CD4-positive, alpha-beta T cell treated with Interferon alpha-2 for 1 hour (primary cell): ENCODE measurements at places on chromosomes 3 and 15.
A peak's percentile ranks its signal among the peaks of the same experiment; 100 is the strongest.

- DNase-seq: no peak
These were observed 27.0 kb upstream of the ANKDD1A start for GRCh38 chr15:64884679-64885078.

DNA sequence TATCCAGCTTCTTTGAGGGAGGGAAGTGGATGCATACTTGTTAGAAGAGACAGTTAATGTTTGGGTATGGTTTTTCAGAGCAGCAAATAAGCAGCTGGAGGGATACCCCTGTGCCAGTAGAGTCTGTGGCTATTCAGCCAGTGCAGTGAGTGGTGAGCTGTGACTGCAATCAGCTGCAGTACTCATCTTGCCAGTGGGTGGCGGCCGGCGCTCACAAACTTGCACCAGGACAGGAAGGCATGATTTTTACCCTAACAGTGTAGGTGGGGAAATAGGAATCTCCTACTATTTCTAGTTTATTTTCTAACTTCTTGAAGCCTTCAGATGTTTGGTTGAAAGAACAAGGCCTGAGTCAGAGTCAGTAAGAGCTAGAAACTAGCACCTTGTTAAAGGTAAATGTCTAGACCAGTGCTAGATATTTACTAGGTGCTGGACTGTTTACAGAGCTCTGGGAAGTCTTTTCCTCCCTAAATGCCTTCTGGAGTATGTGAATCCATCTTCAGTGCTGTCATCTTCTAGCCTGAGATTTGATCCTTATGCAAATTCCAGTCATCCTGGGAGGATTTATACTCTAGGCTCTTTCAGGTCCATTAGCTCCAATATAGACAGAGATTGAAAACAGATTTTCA, 23.6 kb downstream of the TIMP4 start:
- peak; percentile 57 for DNase-seq

DNA sequence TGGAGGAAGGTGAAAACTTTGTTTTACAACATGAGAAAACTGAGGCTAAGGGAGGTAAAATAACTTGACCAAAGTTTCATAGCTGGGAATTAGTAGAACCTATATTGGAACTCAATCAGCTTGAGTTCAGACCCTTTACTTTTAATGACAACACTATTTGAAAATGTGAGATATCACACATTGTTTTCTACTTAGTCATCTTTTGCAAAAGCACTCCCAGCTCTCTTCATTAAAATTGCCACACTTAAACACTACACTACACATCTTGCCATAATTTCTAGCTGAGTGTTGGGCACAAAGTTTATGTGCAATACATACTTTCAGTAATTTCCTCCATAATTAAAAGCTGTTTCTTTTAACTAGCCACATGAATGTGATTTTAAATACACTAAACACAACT, 230.4 kb upstream of the DCBLD2 start:
- no peak for DNase-seq

DNA sequence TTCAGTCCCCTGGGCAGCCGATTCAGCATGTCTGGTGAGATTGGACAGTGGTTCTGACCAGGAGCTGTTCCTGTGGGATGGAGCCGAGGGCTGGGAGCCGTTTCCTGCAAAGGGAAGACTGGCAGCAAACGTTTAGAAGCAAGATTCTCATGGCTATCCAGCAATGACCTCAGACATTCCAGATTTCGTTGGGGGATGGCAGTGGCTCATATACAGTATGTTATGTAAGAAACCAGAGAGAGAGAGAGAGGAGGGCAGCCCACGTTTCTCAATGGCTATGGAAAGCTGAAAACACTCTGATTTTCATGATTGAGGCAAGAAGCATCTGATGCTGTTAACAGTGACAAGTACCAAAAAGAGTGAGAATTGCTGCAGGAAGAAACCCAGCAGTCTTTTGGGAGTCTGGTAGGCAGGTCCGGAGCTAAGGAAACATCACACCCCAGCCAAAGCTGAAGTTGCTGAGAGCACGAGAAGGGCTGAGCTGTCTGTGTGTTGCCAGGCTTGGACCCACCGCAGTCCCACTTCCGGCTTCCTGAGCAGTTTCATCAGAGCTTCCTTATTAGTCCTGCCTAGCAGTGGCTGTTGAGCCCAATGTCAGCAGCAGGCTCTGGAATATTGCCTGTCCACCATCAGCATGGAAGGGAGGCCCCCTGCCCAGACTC, 25.6 kb upstream of the VPS8 start:
- DNase-seq: no peak

DNA sequence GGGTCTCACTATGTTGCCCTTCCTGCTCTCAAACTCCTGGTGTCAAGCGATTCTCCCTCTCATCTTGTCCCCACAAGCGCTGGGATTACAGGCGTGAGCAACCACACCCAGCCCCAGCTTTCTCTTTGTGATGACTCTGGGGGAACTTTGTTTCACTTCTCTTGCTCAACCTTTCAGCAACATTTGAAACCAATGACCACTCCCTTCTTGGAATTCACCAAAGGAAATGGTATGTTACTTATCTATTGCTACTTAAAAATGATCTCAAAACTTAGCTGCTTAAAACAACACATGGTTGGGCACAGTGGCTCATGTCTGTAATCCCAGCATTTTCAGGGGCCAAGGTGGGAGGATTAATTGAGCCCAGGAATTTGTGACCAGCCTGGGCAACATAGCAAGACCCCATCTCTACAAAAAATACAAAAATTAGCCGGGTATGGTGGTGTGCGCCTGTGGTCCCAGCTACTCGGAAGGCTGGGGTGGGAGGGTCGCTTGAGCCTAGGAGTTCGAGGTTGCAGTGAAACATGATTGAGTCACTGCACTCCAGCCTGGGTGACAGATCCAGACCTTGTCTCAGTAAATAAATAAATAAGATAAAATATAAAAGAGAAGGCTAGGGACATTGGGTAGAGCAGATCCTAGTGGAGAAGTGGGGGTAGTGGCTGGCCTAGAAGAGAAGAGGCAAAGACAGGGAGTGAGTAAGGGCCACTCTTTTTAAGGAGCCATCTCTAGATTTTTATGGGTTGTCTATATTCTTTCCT, 10.3 kb upstream of the COPG1 start:
- DNase-seq: peak; percentile 56

DNA sequence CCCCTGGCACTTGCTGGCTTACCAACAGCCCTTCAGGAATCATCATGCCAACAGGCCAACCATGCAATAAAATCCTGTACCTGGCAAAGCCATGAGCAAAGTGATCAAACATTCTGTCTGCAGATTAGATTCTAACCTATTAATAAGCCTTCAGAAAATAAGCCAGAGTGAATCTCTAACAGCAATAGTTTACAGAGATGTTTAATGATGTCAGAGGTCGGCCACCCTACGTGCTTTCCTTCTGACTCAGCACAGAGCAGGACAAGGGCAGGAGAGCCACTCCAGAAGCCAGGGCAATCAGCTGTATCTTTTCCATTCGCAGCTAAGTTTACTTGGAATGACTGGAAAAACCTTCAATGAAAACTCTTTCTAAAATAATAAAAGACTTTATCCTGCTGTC, 13.1 kb downstream of the COL8A1 start:
- no peak for DNase-seq

DNA sequence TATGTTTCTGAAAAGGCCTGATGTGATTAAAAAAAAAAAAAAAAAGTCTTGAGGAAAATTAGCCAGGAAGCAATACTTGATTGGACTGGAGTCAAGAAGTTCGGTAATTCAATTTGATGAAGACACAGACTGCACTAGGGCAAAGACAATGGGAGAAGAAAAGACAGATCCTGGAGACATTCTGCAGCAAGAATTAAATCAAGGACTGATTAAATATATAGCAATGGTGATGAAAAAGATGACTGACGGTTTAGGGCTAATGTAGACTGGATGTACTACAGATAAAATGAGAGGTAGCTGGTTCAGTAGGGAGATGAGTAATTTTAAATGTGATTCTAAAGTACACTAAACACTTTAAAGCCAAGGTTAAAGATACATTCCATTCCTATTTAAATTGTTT, 13.8 kb downstream of the MRPL47 start:
- DNase-seq: no peak

GRCh38 chr3:50666837-50667236, 7.9 kb upstream of the DOCK3 start:
- no peak for DNase-seq

- no peak for DNase-seq
These were observed 22.8 kb downstream of the TMEM43 start for GRCh38 chr3:14147617-14148016.

- no peak for DNase-seq
These were observed 112.6 kb upstream of the ALCAM start for GRCh38 chr3:105254154-105254553.

GRCh38 chr15:38275959-38276358, 23.3 kb downstream of the SPRED1 start:
- no peak for DNase-seq

GRCh38 chr3:100606894-100607512, 2.4 kb upstream of the ADGRG7 start:
- no peak for DNase-seq

GRCh38 chr15:55627730-55628368, 39.7 kb upstream of the PYGO1 start:
- DNase-seq: no peak

GRCh38 chr3:195270079-195270816, 711 bp downstream of the XXYLT1 start:
- peak; percentile 32 for DNase-seq

DNA sequence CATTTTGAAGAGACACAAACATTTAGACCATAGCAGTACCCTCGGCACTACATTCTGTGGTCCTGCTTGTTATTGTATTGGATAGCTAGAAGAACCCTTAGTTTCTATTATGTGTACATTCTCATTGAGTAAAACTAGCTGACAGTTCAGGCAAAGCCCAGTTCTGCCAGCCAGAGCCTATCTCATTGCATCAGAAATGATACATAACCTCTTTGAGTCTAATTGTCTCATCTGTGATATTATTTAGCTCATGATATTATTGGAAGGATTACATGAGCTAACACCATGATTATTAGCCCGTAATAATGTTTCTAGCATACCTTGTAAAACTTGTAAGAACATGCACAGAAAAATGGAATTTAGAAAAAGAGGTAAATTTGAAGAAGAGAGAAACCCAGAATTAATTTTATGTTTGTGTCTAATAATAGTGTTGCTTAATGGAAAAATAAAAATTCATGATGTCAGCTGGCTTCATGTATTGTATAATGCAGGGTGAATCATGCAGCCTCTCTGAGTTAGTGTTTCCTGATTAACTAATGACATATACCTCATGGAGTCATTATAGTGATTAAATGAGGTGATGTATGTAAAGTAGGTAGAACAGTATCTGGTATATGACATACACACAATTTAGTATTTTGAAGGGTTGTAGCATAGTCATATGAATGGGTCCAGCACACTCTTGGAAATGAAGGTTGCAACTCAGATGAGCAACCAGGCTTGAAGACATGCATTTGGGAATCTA, 339.4 kb upstream of the GRM7 start:
- no peak for DNase-seq

DNA sequence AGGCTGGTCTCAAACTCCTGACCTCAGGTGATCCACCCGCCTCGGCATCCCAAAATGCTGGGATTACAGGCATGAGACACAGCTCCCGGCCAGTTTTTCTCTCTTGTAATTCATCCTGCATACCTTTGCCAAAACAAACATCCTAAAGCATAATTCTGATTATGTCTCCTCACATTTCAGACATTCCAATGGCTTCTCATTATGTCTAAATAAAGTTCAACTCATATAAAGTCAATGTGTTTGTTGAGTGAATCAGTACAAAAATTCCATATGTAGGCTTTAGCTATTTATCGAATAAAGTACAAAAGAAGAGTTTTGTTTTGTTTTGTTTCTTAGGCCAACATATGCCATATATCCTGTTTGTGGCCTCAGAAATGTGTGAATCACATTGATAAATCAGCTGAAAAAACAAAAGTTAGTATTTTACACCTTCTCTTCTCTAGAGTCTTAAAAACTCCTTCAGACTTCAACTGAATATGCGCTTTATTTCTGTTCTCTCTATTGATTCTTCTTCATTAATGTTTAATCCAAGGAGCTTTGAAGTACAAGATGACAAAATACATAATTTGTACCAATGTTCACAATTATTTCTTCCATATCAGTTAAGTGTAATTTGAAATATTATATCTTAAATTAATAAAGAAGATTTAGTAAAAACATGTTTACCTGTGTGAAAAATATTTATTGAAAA, 165.8 kb downstream of the MECOM start:
- no peak for DNase-seq

DNA sequence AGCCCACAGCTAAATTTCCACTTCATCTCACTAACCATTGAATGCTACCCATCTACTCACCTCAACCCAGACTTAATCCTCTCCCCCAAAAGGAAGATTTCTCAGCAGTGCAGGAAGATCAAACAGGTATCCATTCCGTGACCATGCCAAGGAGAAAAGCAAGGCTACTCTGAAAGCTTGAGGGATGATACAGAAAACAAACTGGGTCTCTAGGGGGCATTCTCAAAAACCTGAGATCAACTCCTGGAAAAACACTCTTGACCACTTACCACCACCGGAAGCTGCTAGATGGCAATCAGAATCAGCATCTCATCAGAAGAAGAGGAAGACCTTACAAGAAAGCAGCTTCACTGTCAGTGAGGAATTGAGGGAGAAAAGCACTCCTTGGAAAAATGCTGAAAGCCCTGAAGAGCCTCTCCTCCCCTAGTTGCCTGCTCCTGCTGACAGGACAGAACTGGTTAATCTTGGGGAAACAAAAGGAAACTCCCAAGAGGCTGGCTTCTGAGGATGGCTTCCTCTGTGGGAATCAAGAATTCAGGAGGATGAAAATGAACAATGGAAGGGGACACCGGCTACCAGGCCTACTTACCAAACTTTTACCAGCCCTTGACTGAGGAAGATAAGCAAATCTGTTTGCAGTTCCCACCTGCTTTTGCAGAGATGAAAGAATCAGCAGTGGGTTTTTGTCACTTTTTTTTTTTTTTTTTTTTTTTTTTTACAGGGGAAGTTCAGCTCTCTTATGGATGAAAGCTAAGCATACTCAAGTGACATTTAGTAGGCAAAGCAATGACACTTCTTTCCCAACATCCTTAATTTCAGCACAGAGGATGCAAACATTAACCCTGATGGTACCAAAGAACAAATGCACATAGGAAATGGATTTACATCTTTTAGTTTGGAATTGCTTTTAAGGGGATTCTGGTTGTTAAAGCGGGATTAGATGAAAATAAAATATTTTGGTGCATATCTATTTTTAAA, at the start of gene ATP8B4:
Gene ATP8B4 (minus strand): TSS at position 171 of the 978 bp plus-strand sequence. CDS start 12,267 bp downstream, outside the sequence.
- DNase-seq: no peak

DNA sequence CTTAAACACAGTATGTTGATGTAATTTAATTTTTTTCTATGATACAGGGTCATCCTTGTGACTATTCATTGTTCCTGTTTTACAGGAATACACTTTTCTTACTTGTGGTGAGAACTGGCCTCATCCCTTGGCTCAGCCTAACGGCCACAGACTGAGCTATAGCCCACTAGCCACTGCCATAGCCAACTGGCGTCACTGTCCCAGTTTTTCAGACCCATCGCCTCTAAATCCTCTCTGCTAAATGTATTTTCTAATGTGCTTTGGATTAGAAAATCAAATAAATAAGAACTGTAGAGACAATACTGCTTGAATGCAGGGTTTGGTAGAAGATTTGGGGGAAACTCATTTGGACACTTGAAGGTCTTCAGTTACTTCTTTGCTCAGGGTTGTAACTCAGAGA, 113.1 kb downstream of the TIGIT start:
- no peak for DNase-seq
